ENCODE measurements at places on chromosomes 16 and 17.

DNA sequence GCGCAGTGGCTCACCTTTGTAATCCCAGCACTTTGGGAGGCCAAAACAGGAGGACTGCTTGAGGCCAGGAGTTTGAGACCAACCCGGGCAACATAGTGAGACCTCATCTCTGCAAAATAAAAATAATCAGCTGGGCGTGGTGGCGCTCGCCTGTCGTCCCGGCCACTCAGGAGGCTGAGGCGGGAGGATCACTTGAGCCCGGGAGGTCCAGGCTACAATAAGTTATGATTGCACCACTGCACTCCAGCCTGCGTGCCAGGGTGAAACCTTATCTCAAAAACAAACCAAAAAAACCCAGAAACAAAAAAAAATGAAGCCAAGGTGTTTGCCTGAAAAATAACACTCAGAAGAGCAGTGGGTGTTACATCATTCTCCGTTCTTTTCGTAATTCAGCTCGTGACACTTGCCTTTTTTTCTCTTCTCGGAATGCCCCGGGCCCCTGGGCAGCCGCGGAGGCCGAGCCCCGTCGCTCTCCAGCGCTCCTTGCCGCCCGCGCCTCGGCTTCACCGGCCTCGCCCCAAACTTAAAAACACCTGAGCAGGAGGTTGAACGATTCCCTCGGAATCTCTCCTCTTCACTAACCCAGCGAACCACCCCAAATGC is 17.0 kb downstream of the PRCD start:
- DNase-seq: no peak

DNA sequence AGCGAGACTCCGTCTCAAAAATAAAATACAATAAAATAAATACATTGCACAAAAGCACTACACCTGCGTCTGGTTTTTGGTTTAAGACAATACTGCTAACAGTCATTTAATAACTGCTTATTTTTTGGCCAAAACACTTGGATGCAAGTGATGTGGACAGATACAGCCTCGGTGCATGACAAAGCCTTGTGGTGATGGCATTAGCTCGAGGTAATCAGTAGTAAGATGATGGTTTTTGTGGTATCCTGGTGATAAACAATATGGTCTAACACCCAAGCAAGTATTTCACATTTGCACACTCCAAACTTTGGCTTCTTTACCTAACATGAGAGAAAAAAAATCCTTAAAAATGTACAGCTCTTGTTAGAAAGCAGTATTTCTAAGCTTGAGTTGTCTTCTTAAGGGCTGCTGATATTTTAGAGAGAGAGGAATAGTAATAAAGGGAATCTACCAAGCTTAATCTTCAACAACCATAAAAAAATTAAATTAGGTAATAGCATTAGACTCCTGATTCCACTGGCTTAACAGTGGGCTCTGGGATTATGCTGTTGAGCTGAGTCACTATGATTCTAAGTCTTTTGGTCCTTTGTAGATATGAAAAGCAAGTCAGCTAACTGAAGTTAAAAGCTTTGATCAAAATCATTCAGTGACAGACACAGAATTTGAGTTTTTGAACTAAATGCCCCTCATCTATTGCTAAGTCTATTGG is 111.1 kb downstream of the VPS53 start:
- no peak for DNase-seq

DNA sequence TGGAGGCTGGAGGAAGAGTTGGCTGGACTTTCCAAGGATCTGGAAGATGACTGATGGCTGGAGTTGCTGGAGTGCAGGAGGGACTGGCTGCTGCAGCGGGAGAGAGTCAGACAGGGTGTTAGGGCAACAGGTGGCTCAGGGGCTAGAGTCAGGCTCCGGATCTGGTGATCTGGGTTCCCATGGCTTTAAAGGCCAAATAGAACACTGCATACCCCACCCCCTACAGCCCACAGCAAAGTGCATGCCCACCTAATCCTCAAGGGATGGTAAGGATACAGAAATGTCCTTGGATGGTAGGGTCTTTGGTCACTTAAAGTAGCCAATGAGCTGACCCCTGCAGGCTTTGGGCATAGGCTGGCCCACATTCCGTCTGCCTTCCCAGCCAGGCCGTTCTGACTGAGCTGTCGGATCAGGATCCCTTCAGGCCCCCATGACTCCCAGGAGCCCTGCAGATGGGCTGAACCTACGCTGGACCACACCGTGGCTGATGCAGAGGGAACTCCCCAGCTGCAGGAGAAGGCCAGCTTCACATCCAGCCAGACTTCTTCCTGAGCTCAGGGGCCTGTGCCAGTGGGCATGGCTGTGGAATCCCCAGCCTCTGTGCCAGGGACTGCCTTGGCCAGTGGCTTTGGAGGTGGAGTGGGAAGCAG is 13.9 kb downstream of the TNS4 start:
- no peak for DNase-seq

- peak; percentile 65 for DNase-seq
Measured at GRCh38 chr16:75263963-75264445, 12.6 kb upstream of the BCAR1 start.

- peak; percentile 36 for DNase-seq
Measured at GRCh38 chr16:70250748-70251628, 752 bp downstream of the EXOSC6 start.

DNA sequence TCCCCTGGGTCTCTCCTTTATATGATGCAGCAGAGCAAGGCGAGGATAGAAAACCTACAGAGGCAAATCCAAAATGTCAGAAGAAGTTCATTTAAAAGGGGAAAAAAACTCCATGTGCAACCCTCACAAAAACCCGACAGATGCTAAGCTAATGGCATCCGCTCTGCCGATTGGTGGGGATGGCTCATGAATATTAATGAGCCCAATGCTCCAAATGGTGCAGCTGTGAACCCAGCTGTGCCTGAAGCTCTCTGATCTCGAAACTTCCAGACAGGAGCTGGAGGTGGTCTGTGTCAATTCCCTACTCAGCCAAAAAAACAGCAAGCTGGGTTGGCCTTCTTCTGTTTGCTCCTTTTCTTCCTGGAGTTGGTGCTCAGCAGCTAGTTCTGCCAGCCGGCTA is 15.5 kb downstream of the SNX11 start:
- DNase-seq: no peak

DNA sequence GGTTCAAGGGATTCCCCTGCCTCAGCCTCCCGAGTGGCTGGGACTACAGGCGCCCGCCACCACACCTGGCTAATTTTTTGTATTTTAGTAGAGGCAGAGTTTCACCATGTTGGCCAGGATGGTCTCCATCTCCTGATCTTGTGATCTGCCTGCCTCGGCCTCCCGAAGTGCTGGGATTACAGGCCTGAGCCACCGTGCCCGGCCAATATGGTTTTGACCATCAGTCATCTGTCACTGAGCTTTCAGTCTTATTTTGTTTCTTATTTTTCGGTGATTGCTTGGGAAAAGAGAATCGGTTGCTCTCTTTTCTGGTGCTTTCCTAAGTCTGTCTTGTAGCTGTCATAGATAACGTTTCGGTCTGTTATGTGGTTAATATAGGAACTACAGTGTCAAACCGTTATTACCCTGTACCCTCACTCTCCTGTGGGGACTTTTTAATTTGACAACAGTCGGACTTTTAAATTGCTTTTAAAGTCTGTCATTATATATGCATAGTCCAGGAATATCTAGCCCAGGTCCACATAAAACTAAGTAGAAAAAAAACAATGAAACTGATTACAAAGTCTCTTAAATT is 453.4 kb downstream of the KCNJ18 start:
- DNase-seq: no peak

DNA sequence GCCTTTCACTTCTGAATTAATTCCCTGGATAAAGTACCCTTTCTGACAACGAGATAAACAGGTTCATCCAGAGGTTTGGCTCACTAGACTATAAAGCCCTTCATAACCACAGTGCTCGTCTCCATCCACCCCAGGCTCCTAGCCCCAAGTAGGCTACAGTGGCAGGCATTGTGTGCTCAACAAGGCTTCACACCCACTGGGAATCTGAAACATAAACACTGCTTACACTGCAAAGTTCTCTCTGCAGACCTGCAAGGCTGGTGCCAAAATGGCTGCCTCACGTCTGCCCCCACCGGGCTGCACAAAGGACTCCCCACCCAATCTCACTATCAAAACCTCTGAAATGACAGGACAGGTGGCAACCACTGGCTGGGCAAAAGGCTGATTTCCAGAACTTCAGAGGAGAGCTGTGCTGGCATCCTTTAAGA is 5.1 kb upstream of the HLF start:
- DNase-seq: no peak

- no peak for DNase-seq
Measured at GRCh38 chr17:80599546-80600305, 55.1 kb downstream of the RPTOR start.

DNA sequence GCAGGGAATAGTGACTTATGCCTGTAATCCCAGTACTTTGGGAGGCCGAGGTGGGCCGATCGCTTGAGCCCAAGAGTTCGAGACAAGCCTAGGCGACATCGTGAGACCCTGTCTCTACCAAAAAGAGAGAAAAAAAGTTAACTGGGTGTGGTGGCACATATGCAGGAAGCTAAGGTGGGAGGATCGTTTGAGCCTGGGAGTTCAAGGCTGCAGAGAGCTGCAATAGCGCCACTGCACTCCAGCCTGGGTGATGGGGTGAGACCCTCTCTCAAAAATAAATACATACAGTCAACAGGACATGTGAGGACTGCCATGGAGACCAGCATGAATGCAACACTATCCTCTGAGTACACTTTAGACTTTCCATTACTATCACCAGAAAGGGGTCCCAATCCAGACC is 15.4 kb upstream of the ST6GALNAC2 start:
- no peak for DNase-seq

GRCh38 chr16:1525871-1526607 is 7.4 kb upstream of the TMEM204 start:
- no peak for DNase-seq

DNA sequence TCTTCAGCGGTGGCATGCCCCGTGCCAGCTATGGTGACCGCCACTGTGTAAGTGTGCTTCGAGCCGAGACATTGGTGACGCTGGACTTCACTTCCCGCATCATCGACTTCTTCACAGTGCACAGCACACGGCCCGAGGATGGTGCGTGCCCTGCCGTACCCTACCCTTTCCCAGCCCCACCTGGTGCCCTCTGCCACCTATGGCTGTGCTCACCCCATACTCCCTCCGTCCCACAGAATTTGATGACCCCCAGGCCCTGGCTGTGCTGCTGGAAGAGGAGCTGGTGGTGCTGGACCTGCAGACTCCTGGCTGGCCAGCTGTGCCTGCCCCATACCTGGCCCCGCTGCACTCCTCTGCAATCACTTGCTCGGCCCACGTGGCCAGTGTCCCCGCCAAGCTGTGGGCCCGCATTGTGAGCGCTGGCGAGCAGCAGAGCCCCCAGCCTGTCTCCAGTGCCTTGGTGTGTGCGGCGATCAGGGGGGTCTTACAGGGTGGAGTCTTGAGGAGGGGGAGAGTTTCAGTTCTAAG is 9.5 kb downstream of the LLGL1 start:
- DNase-seq: no peak

GRCh38 chr16:31213877-31214707 is at the start of gene TRIM72:
Gene TRIM72, plus strand, starts transcription at chr16:31214119. Its CDS starts 620 bp downstream, at chr16:31214739.
- DNase-seq: peak; percentile 78

GRCh38 chr17:15999974-16000827 is 577 bp downstream of the TTC19 start:
- DNase-seq: peak; percentile 69

DNA sequence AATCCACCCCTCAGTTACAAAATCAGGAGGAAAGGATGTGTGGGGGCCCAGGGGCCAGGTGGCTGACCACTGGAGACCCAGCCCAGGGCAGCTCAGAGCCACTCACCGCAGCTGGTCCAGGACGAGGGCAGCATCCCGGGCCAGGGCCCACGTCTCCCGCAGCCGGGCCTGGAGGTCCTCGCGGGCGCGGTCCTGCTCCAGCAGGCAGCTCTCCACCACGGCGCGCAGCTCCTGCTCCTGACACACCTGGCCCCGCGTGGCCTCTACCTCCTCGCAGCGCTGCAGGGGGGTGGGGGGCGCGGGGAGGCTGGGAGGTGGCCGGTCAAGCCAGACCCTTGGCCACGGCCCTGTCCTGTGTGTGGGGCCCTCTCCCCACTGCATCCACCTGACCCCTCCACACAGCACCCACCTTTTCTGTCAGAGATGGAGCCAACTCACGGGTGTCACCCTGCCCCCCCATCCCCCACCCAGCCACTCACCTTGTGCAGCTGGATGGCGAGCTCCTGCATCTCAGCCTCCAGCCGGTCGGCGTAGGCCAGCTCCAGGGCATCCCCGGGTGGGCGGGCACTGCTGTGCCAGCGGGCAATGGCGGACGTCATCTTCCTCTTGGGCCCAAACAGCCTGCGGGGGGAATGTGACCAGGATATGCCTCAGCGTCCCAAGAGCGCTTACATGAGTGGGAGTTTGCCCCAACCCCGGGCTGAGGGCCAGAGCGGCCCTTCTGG is 5.1 kb downstream of the NUDT16L1 start:
- DNase-seq: peak; percentile 21

DNA sequence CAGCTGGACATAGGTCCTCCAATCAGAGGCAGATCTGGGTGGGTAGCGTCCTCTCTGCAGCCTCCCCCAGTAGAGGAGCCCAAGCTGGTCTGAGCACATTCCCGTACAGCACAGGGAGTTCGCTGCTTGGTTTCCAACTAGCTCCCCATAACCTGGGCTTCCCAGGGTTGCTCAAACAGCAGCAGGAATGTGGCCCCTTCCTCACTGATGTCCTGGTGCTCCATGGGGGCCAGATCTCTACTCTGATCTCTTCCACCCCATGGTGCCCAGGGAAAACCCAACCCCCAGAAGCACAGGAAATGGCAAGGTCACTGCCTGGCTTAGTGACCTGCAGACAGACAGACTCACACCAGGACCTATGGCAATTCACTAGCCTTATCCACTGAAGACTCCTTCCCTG is 11.1 kb upstream of the MMP2 start:
- DNase-seq: no peak

GRCh38 chr17:49497148-49498028 is 2.3 kb downstream of the NGFR start:
- peak; percentile 79 for DNase-seq

- no peak for DNase-seq
Measured at GRCh38 chr17:36972186-36972700, 23.5 kb downstream of the AATF start.

DNA sequence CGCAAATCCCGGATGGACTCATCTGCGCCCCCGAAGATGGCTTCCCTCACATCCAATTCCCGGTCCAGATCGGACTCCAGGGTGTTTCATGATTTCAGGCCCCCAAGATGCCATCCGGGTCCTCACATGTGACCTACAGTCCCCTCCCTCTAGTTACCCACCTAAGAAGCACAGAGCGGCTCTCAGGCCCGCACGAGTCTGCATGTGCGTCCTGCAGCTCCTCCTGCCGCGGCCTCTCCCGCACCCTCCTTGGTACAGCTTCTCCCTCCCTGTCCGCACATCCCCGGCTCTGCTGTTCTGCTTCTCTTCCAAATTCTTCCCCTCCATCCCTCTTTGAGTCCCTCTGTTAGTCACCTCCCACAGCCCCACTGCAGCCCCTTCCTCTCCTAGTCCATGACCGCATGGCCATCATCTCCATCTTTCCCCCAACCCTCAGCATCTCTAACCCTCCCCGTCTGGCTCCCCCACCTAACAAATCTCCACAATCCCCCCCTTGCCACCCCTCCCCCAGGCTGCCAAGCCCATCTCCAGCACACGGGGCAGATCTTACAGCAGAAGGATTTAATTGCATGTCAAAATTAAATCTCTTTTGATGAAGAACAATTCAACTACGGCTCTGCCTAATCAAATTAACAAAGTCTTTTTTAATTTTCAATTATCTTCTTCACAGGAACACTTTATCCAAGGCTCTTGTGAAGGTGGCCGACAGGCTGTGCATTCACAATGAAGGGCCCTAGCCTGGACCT is 231.0 kb downstream of the RBFOX3 start:
- no peak for DNase-seq

GRCh38 chr17:17547210-17547764 is 44.2 kb downstream of the PEMT start:
- DNase-seq: no peak

GRCh38 chr16:85724936-85725335 is 26.0 kb downstream of the C16orf74 start:
- DNase-seq: no peak
